Naive thymus-derived CD8-positive, alpha-beta T cell (primary cell): ENCODE measurements at places on chromosomes 3 and 15. TPM values are rescaled to one million over a fixed set of nuclear protein-coding genes. Genes with fewer than 3 reads are reported as not detected.

C3orf22 gene
- polyA plus RNA-seq: not detected

TEX55 gene
- polyA plus RNA-seq: not detected

C2CD4B gene
- not detected for polyA plus RNA-seq

GUCA1C gene
- not detected for polyA plus RNA-seq

ZBBX gene
- polyA plus RNA-seq: not detected

- no peak for DNase-seq
These were observed 904.2 kb downstream of the ROBO1 start for GRCh38 chr3:78863306-78864203.

DNA sequence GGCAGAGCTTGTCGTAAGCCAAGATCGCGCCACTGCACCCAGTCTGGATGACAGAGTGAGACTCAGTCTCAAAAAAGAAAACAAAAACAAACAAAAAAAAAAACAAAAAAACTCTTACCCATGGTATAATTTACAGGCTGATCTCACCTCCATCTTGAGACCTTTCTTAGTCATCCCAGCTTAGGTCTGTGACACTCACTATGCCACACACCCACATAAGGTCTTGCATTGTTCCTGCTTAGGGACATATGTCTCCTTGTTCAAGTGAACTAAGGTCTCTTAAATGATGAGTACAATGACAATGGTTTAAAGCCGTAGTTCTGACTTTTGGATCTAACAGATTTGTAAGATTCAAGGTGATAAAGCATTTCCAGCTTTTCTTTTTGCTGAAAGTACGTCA, 360.2 kb upstream of the ARHGEF26 start:
- DNase-seq: no peak

GRCh38 chr3:195555110-195555509, 12.0 kb upstream of the PPP1R2 start:
- no peak for DNase-seq

- DNase-seq: no peak
These were observed 310.8 kb downstream of the PTPRG start for GRCh38 chr3:61872077-61872706.

DNA sequence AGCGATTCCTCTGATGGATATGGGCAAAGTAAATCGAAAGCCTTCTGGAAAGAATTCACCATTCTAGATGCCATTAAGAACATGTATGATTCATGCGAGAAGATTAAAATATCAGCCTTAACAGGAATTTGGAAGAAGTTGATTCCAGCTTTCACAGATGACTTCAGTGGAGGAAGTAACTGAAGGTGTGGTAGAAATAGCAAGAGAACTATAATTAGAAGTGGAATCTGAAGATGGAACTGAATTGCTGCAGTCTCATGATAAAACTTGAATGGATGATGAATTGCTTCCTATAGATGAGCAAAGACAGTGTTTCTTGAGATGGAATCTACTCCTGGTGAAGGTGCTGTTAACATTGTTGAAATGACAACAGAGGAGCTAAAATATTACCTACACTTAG, 30.1 kb upstream of the TBC1D23 start:
- DNase-seq: no peak

GRCh38 chr3:125211523-125212090, 941 bp downstream of the SLC12A8 start:
- no peak for DNase-seq

- DNase-seq: no peak
These were observed 705.7 kb upstream of the NR2F2 start for GRCh38 chr15:95624616-95625361.

GRCh38 chr3:37477275-37477674, 302.9 kb upstream of the LRRFIP2 start:
- no peak for DNase-seq

- no peak for DNase-seq
These were observed 658 bp downstream of the EOGT start for GRCh38 chr3:69012800-69013252.

GRCh38 chr3:61613666-61614065, 52.3 kb downstream of the PTPRG start:
- DNase-seq: no peak

DNA sequence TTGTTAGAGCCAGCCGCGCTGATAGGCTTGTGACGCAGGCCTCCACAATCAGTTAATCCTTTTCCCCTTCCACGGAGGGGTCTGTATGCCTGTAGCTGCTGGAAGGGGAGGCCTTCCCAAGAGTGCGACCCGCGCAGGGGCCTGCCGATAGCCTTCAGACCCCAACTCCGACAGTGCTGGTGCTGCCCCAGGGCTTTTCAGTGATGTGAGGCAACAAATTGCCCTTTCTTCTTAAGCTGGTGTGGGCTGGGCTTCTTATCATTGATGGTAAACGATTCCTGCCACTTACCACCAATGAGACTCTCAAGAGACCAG, 143.4 kb downstream of the CHSY1 start:
- DNase-seq: no peak

- DNase-seq: no peak
These were observed 10.7 kb downstream of the MB21D2 start for GRCh38 chr3:192906940-192907339.

GRCh38 chr3:188523291-188523690, 369.3 kb downstream of the LPP start:
- no peak for DNase-seq

GRCh38 chr15:69436951-69437350, 15.7 kb upstream of the RPLP1 start:
- no peak for DNase-seq

DNA sequence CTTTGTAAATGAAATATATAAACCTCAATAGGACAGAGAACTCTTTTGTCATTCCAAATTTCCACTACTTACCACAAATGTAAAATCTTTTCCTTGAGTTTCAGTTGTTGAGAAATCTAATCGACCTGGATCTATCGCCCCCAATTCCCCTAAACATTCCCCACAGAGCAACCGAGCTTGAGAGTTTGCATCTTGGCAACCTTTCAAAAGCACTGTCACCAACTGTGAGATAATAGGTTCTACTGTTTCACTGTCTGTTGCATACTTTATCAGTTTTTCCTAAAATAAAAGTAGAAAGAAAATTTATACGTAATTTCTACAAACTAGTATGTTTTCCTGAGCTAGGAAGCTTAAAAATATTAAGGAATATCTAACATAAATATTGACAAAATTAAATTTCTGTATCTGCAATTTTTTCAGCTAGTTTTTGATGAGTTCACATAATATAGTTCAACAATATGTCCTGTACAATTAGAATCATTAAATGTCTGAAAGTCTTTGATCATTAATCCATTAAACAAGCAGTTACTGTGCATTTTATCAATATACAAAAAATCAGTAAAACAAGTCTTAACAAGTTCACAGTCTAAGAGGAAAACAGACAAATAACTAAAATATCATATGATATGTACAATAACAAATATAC, 54.5 kb downstream of the ATR start:
- DNase-seq: no peak

DNA sequence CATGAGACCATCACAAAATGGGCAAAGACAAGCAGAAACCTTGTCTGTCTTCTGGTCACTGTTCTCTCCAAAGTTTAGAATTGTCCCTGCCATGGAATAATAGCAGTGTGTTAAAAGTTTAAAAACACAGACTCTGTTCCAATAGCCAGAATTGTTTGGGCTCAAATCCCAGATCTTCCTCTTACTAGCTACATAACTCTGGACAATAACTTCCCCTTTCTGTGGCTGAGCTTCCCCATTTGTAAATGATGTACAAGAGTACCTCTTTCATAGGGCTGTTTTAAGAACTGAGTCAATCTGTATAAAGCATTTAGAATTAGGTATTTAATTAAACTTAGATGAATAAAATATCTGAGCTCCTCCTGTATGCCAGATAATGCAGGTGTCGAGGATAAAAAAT, 623.0 kb downstream of the NTRK3 start:
- DNase-seq: no peak

- no peak for DNase-seq
These were observed 16.6 kb upstream of the NIT2 start for GRCh38 chr3:100317912-100318311.

DNA sequence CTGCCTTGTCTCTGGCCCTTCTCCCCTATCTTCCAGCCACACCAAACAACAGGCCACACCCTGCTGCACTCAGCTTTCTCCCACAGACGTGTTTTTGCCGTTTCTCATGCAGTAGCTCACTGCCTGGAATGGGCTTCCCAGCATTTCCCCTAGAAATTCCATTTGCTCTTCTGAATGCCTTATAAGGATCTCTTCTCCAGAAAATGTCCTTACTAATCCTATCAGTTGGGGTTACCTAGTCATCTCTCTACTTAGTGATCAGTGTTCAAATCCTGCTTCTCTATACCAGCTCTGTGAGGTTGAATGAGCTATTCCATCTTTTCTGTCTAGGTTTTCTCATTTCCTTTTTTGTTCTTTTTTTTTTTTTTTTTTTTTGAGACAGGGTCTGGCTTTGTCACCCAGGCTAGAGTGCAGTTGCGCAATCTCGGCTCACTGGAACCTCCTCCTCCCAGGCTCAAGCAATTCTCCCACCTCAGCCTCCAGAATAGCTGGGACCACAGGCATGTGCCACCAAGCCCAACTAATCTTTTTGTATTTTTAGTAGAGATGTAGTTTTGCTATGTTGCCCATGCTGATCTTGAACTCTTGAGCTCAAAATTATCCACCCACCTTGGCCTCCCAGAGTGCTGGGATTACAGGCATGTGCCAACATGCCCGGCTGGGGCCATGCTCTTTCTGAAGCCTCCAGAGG, 98.2 kb upstream of the CHD2 start:
- DNase-seq: no peak

DNA sequence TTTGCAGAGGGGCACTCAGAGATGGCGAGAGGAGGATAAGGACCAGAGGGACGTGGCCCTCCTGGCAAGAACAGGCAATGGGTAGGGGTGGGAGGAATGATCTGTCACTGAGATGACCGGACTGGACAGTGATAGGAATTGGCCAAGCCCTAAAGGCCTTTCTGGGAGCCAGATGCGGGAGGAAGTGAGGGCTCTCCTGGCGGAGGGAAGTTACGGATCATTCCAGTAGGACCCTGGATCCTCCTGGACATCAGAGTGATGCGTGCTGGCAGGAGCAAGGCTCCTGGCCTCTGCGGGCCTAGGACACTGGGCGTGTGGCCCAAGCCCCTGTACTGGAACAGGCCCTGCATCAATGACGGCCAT, 23.4 kb downstream of the KIF7 start:
- DNase-seq: no peak

DNA sequence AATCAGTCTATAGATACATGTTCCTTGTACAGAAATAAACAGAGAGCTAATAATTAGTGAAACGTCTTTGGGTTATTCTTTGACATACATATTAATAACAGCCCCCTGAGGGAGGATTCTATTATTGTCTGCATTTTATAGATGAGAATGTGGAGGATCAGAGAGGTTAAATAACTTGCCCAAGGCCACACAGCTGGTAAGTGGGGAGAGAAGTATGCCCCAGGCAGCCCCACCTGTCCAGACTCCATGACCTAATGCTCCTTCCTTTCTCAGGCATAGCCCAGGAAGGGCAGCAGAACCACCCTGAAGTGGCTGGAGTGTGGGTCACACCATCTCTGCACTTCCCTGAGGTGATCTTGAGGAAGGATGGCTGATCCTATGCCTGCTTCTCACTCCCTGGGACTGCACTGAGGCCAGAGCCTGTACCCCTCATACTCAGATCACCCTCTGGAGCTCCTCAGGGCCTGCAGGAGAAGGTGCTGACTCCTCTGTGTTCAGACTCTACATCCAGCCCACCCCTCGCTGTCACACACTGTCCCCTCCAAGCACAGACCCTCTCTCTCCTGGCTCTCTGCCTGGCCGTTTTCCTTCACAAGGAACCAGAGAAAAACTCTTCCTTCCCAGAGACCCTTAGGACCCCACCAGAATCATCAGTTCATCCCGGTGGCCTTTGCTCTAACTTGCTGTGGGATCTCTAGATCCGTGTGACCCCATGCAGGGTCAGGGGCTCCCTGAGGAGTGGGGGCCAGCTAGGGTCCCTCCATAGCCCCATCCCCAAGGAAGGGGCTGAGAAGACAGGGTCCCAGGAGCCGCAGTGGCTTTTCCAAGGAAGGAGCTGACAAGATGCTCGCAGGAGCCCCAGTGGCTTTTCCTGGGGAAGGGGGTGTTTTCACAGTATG, 4.4 kb upstream of the HHATL start:
- DNase-seq: no peak

- DNase-seq: no peak
These were observed 466.3 kb downstream of the ZIC1 start for GRCh38 chr3:147875498-147875897.

DNA sequence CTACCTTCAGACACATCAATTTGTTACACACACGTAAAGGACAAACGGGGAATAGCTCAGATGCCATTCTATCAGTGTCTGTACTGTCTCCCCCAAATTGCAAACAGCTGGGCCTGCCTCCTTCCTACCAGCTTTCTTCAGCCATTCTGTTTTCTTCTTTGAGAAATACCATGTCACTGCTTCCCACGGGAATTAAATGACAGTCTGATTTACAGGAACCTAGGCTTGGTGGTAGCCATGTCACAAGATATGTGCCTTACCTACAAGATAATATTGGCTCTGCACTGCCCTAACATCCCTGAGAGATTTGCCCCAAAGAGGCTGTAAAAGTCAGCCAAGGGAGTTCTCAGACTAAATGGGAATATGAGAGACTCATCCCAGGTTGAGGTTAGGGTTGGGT, 308.3 kb downstream of the LRTM1 start:
- no peak for DNase-seq
